ENCODE measurements at places on chromosomes 7 and 10. TPM values are rescaled to one million over a fixed set of nuclear protein-coding genes. Genes with fewer than 3 reads are reported as not detected.

SPDYE1 gene
- not detected for total RNA-seq

CHST15 gene
- 0.80 TPM for total RNA-seq

EN2 gene
- not detected for total RNA-seq

LRRC17 gene
- not detected for total RNA-seq

SLC39A12 gene
- total RNA-seq = not detected

PANK1 gene
- total RNA-seq = 4.0 TPM

SLC13A4 gene
- total RNA-seq = not detected

LRGUK gene
- total RNA-seq = 0.41 TPM

OR2A5 gene
- total RNA-seq = not detected

GPR15LG gene
- total RNA-seq = not detected

GNAT3 gene
- not detected for total RNA-seq

GNG11 gene
- total RNA-seq = not detected

FAM25A gene
- total RNA-seq = not detected

TEX47 gene
- total RNA-seq = not detected

PNLIPRP2 gene
- total RNA-seq = not detected

DEPP1 gene
- 0.32 TPM for total RNA-seq

ANKRD7 gene
- total RNA-seq = 0.59 TPM

SLIT1 gene
- 1.4 TPM for total RNA-seq

COBL gene
- not detected for total RNA-seq

LRRD1 gene
- not detected for total RNA-seq

SHOC2 gene
- total RNA-seq = 33.7 TPM
